ENCODE measurements at places on chromosomes 11 and 22.
A peak's percentile ranks its signal among the peaks of the same experiment; 100 is the strongest.

DNA sequence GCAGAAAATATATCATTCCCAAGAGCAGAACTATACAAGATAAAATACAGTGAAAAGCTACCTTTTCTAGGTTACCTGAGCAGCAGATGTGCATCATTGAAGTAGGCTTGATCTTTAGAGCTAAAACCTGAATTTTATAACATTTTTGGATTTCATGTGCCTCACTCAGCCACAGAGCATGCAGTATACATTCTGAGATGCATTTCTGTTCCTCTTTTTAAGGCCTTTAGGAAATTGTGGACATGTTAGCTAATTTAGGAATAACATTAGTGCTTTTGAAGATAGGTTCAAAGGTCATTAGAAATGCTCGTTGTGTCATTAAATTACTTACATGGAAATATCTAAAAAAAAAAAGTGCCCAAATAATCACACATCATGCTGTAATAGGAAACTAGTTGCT is 230.6 kb upstream of the PDGFD start:
- DNase-seq: no peak

GRCh38 chr22:46027211-46028105 is 50.5 kb upstream of the WNT7B start:
- no peak for DNase-seq

DNA sequence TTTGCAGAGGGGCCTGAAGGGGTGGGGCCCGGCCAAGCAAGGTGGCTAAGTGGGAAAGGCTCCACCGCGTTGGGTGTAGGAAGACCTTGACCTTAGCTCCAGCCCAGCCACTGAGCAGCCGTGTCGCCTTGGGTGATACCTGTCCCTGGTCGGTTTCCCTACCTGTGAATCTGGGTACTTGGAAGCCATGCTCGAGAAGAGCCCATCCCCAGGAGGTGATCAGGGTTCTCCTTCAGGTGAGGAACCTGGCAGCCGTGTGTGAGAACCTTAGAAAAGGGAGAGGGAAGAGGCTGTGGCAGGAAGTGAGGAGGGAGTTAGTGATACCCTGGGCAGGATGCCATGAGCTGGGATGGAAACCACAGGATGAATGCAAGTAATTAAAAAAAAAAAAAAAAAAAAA is 21.6 kb downstream of the PPARA start:
- no peak for DNase-seq

DNA sequence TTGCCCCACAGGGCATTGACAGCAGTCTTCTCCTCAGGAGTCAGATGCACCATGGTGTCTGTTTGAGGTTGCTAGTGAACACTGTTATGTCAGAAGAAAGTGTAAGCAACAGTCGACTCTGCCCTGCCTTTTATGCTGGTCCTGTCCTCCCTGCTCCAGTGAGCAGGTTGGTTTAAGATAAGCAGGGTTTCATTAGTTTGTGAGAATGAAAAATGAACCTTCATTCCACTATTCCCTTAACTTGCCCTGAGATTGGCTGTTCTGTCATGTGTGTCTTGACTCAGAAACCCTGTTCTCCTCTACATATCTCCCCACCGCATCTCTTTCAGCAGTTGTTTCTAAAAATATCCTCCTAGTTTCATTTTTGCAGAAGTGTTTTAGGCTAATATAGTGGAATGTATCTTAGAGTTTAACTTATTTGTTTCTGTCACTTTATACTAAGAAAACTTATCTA is at the start of gene HBD:
TSS of gene HBD (minus strand) at position 103 of the 454 bp plus-strand sequence. CDS start at position 53, 50 bp downstream.
- peak; percentile 12 for DNase-seq

GRCh38 chr11:61960532-61960931 is 6.9 kb downstream of the FTH1 start:
- DNase-seq: no peak

DNA sequence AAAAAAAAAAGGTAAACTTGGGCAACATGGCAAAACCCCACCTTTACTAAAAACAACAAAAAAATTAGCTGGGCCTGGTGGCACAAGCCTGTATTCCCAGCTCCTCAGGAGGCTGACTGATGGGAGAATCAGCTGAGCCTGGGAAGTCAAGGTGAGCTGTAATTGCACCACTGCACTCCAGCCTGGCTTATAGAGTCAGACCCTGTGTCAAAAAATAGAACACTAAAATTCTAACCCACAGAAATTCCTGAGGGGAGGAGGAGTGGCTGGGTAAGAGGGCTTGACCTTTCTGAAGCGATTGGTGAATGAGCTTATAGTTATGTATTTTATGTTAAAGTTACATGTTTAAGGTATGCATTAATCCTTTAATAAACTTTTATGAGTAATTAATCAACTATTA is 53.3 kb downstream of the FAT3 start:
- no peak for DNase-seq

All from GM20000 (cell line).